NCI-H1694 (cell line): ENCODE measurements at places on chromosomes 5 and 9.
A peak's percentile ranks its signal among the peaks of the same experiment; 100 is the strongest.

GRCh38 chr5:87094833-87095232 is 172.8 kb upstream of the RASA1 start:
- DNase-seq, result no peak

DNA sequence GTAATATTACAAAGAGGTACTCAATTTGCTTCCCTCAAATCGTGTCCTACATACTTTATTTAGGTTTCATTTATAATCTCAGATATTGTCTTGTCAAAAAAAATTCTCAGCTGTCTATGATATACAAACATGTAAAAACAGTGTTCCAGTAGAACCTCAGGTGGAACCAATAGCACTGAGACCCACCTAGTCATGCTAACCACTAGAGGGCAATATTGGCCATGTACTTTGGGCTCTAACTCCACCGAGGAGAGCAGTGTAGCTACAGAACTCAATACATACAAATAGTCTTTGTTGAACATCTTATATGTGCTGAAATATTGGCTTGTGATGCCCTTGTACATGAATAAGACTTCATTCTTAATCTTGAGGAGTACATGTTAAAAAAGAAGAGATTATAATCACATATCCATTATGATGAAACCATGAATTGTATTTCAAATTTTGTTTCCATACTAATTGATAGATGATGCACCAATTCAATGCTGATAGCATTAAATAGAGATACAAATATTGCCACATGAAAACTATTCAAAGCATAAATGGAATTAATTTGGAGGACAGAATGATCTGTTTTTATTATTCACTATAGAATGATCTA is 71.2 kb upstream of the CNTLN start:
- peak; percentile 34 for DNase-seq

DNA sequence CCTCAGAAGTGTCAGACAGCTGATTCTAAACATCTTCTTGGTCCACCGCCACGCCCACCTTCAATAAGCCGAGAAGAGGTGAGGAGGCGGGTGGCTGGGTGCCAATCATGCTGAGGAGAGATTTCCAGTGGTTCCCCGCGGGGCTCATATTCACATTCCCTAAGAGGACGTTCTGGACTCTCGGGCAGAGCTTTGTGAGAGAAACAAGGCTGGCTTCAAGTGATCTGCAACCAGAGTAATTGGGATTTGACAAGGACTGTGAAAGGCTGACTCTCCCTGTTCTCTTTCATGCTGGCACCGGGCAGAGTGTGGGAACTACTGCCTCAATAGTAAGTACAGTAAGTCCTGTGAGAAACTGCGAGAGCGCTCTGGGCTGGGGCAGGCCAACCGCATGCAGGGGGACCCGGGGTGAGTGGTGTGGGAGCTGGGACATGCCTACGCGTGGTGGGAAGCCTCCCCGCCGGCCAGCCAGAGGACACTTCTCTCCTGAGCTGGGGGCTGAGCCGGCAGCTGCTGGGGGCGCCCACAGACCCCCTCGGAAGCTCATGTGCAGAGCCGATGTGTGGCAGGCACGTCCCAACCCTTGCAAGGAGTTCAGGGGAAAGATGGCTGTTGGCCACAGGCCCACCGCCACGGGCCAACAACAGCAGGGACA is 110.9 kb downstream of the LIFR start:
- no peak for DNase-seq

- DNase-seq, result no peak
These were observed 50.6 kb downstream of the PCSK5 start for GRCh38 chr9:75941066-75941465.

- DNase-seq, result peak; percentile 5
These were observed 584.6 kb upstream of the CDH18 start for GRCh38 chr5:20572614-20573013.

- DNase-seq, result no peak
These were observed 8.0 kb downstream of the GRIA1 start for GRCh38 chr5:153498516-153498915.

GRCh38 chr5:81909677-81910076 is 62.1 kb upstream of the ATG10 start:
- DNase-seq, result no peak

- DNase-seq, result no peak
These were observed 186.8 kb upstream of the SLC27A6 start for GRCh38 chr5:128778474-128778873.

- DNase-seq, result no peak
These were observed 55.2 kb downstream of the NTNG2 start for GRCh38 chr9:132216861-132217619.

GRCh38 chr5:166926138-166926537 is 1365.3 kb upstream of the WWC1 start:
- no peak for DNase-seq

- DNase-seq, result no peak
These were observed 1.2 kb upstream of the GCNT4 start for GRCh38 chr5:75053304-75054133.

GRCh38 chr9:71758277-71758676 is 10.0 kb downstream of the CEMIP2 start:
- no peak for DNase-seq

- no peak for DNase-seq
These were observed 46.0 kb downstream of the SHB start for GRCh38 chr9:38022995-38023394.

GRCh38 chr5:7474821-7475403 is 79.0 kb downstream of the ADCY2 start:
- no peak for DNase-seq

GRCh38 chr5:125874717-125875116 is 548.5 kb upstream of the GRAMD2B start:
- DNase-seq, result no peak

DNA sequence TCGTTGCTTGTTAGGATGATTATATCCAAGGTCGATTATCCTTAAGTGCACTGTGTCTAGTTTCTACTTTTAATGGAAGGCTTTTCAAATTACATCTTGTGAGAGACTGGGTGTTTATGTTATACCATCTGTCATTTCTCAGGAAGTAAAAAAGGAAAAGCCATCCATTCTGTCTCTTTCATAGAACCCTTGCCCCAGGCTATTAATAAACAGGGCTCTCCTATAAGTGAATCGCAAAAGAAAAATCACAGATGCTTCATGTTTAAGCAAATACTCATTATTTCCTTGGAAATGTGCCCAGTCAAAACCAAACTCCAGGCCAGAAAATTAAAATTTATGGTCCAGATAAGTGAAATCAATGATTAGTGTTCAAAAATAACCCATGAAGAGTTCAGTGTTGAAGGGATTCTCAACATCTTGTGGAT is 58.1 kb downstream of the STARD4 start:
- peak; percentile 94 for DNase-seq

GRCh38 chr9:20835377-20836286 is 151.6 kb downstream of the FOCAD start:
- no peak for DNase-seq

DNA sequence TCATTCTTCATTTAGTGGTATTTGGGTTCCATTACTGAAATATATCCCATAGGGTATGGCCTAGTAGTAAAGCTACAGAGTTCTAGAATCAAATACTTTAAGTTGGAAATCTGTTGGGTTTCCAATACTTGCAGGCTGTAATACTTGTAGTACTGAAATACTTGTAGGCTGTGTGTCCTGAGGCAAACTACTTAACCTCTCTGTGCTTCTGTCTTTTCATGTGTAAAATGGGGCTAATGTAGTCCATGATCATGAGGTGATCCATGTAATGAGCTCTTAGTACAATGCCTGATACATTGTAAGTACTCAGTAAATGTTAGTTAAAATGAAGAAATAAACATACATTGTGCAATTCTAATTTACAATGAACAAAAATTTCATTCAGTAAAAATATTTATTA is 368.9 kb downstream of the CSNK1G3 start:
- DNase-seq, result no peak

- DNase-seq, result peak; percentile 22
These were observed 375.6 kb upstream of the NUDT12 start for GRCh38 chr5:103938146-103938695.

DNA sequence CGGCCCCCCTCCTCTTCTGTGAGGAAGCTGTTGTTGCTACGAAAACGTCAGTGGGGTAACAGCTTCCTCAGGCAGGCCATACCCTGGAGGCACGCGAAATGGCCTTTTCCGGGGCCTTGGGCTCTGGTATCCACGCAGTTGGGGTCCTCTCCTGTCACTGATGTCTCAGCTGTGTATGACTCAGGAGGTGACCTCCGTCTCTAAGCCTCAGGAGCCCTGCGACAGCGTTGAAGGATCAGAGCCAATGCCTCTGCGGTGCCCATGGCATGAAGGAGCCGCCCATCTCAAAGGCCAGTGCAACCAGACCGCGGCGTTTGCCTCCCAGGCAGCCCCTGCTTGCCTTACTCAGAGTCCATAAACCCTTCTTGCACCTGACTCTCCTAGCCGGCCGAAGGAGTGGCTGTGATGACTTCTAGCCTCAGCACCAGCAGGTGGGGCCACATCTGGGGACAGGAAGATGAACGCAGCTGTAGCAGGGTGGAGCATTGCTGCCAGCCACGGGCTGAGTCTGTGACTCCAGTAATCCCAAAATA is 1.0 kb upstream of the MXD3 start:
- DNase-seq, result no peak

GRCh38 chr5:131466171-131466766 is 168.8 kb downstream of the RAPGEF6 start:
- no peak for DNase-seq
